Osteocyte (in vitro differentiated cells): ENCODE measurements at places on chromosomes 12 and 14.

GRCh38 chr12:132111654-132112304, 32.3 kb downstream of the DDX51 start:
- DNase-seq: peak; percentile 83

- DNase-seq: no peak
Observed at GRCh38 chr12:92481066-92481465, 221.7 kb upstream of the PLEKHG7 start.

- DNase-seq: no peak
Observed at GRCh38 chr12:19482036-19482435, 42.7 kb downstream of the AEBP2 start.

DNA sequence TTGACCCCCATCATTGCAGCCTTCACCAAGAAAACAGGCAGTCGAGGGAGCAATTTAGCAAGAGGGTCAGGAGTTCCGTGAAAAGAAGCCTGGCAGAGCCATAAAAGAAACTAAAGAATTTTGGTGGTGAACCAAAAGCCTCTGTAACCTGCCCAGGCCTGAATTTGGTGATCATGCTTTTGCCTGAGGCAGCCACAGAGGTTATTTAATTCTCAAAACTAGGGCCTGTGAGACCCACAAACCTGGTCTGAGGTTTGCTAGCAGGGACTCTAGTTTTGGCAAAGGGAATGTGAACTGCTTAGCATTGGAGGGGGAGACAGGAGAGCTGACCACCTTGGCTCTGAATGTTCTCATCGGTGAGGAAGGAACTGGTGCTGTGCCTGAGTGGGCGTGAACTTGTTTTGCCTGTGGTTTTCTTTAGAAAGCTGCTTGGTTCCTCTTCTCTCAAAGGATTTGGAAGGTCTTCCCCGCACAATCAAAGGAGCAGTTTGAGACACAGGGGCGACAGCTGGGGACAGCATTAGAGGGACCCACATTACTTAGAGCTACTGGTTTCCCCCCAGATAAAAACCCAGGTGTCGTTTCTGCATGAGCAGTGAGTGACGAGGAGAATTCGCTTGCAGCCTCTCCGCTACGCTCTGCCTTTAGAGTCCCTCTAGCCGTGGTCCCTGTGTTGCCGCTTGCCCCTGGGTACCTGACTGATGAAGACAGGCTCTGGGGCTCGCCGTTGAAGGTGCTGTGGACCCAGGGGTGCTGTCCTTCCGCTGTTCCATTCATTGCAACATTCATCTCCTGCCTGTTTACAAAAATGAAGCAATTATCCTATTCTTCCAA, 12.6 kb upstream of the WNT5B start:
- no peak for DNase-seq

DNA sequence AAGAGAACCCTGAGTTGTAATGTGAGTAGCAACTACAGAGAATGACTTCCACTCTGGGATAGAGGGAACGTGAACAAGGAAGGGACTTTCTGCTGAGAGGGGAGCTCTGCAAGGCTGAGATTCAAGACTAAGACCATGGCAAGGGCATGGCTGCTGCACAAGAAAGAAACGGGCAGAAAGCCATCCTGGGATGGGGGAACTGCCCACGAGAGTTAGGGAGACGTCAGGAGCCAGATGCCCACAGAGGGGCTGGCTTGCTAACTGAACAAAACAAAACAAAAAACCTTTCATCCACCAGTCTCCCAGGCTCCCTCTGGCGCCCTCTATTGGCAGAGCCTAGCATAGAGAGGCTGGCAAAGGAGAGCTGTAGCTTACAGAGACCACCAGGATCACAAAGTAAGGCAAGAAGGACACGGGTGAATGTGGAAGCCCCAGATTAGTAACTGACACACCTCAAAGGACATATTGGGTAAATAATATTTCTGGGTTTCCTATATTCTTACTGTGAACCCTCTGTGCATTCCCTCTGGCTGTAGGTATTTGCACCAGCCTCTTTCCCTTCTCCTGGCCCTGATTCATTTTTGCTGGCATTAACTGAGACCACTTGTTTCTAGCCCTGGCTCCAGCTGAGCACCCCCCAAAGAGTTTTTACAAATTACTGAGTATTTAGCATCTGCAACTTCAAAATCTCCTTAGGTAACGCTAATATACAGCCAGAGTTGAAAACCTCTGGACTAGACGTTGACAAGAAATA, 338.3 kb downstream of the EMP1 start:
- DNase-seq: peak; percentile 87
